AG09309 (cell line): ENCODE measurements at places on chromosomes 12 and 14.

- no peak for DNase-seq
Measured at GRCh38 chr14:71399057-71399487, 491.8 kb downstream of the PCNX1 start.

GRCh38 chr14:50839048-50839447 lies 8.1 kb upstream of the NIN start:
- no peak for DNase-seq

DNA sequence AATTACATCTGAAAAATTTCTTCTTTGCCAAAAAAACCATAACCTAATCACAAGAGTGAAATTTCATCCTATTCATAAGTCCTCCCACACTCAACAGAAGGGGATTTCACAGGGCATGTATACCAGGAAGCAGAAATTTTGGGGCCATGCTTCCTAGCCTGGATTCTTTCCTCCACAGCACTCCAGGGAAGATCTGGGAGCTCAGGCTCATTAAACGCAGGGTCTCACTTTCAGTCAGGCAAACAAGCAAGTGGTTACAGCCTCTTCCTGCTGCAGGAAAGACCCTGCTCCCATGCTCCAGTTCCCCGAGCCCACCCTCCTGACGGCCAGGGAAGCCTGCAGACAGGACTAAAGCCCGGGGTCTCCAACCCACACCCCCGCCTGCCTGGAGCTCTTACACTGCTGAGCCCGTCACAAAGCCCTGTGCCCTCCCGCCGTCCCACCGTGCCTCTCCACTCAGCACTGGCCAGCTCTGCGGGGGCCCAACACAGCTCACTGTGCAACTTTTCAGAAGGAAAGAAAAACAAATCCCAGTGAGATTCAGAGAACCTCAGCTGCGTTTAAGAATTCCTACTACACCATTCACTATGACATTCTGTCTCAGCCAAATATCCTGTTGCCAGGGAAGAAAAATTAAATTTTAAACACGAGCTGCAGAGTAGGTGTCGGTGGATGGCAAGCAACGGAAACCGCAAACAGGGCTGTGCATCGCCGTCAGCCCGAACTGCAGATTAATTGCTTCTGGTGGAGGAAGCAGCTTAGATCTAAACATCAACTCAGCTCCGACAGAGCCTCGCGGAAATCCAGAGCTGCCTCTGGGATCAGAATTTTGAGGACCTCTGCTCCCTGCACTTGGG lies 106.7 kb upstream of the SFSWAP start:
- no peak for DNase-seq

- no peak for DNase-seq
Measured at GRCh38 chr12:94841177-94841576, 162.3 kb downstream of the NDUFA12 start.

DNA sequence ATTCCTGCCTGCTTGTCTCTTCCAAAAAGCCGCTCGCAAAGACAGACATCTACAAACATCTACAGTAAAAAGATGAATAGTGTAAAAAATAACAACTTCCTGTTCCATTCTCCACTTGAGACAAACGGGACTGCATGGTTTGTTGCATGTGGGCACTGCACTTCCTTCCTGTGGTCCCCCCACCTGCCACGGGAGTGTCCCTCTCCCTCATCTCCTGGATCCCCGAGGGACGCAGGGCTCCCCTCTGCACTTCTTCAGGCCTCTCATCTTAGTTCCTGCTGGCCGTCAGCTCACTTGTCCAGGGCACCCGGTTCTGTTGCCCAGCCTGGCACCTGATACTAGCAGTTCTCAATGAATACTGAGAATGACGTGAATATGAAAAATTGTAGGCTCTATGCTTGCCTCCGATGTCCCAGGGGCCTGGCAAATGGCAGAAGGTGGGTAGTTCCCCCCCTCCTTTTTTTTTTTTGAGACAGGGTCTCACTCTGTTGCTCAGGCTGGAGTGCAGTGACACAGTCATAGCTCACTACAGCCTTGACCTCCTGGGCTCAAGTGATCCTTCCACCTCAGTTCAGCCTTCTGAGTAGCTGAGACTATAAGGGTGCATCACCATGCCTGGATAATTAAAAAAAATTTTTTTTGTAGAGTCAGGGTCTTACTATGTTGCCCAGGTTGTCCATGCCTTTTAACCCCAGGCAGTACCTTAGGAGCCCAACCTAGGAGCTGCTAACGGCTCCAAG lies 3.5 kb upstream of the KLC1 start:
- DNase-seq = no peak

DNA sequence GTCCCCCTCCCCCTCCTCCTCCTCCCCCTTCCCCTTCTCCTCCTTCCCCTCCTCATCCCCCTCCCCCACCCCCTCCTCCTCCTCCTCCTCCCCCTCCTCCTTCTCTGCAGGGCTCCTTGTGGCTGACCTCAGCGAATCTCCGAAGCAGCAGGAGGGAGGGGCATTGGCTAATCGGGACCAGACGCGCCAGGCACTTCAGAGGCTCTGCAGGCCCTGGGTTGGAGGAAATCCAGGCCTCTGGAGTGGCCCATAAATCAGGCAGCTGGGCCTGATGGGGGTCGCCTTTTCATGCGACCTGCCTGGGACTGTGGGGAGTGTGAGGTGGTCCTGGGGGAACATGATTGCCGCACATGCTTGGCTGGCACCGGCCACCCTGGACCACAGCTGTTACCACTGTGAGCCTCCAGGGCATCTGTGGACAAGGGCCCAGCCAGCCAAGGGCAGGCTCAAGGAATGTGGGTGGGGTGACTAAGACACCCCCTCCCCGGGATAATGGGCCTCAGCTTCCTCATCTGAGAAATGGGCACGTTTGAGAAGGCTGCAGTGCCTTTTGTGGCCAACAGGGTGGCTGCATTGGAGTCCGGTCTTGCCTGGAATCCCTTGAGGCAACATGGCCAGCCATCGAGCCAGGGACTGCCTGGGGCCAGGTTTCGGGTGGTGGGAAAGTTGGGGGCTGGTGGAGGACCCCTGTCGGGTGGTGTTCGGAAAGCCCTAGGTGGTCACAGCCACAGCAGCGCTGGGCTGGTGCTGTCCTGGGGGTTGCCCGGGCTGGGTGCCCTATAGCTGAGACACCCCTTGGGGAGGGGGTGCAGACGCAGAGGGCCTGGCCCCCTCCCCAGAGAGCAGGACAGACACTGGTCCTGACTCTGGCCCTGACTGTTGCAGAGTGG lies 12.0 kb downstream of the KIF26A start:
- DNase-seq = no peak

- no peak for DNase-seq
Measured at GRCh38 chr12:21502164-21502496, 541 bp downstream of the GOLT1B start.

DNA sequence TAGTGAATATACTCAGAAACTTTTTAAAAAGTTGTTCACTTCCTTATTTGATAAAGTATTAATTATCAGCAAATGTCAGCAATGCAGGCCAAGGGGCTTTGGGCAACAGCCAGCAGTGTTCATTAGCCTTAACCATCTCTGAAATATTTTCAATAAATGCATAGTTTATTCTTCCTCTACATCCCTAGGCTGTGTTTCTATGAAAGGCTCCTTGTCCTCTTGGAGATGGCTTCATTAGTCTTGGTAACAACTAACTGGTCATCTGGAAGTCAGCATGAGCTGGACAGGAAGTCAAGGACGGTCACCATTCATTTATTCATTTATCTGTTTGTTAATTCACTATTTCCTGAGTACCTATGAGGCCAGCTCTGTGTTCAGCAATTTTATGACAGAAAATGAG lies 124.0 kb upstream of the TMEM132D start:
- DNase-seq = no peak

DNA sequence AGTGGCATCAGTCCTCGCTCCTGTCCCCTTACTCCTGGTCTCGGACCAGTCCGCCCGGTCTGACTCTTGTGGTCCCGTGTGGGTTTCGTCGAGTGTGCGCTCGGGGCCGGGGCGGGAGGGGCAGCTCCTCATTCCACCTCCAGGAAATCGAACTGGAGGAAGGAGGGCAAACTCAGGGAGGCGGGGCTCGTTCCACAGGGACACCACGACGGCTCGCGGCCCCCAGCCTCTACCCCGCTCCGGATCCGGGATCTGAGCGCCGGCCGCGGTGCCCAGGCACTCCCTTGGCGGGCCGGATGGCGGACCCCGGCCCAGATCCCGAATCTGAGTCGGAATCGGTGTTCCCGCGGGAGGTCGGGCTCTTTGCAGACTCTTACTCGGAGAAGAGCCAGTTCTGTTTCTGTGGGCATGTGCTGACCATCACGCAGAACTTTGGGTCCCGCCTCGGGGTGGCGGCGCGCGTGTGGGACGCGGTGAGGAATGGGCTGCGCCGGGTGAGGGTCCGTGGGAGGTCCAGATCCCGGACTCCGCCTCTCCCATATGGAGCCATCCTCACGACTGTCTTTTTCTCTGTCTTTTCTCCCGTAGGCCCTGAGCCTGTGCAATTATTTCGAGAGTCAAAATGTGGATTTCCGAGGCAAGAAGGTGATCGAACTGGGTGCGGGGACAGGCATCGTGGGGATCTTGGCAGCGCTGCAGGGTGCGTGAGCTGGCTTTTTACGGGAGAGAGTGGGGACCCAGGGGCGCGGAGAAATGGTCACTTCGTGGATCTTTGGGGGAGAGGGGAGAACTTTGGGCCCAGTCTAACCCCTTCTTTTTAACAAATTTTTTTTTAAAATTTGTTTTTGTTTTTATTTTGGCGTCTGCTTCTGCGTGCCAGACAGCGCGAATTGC lies at the start of gene EEF1AKMT3:
Gene EEF1AKMT3 (plus strand): TSS at position 186 of the 894 bp plus-strand sequence. CDS start 111 bp downstream, at position 297.
- DNase-seq = no peak

GRCh38 chr12:76614364-76614763 lies 54.8 kb upstream of the OSBPL8 start:
- no peak for DNase-seq

GRCh38 chr12:102406033-102406584 lies 74.3 kb downstream of the IGF1 start:
- DNase-seq = no peak

DNA sequence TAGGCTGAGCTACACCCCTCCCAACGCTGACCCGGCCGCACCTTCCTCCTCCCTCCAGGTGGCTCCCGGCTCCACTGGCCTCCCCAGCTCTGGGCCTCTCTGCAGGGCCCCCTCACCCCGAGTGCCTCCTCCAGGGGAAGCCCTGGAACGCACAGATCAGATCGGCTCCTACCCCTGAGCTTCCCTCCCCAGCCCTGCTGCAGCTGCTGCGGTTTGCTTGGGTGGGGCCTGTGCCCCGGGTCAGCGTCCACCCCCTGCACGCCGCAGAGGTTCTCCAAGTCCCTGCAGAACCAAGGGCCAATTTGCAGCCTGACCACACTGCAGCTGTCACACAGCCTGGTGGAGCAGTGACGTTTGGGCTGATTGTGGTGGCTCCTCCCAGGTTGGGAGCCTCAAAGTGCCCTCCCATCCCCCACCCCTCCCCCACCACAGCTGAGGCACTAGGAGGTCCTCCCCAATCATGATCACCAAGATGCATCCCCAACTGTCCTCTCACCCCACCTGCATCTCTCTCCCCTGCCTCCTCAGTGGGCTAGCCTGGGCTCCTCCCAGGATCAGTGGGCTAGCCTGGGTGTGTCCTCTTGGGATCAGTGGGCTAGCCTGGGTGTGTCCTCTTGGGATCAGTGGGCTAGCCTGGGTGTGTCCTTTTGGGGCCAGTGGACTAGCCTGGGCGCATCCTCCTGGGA lies 12.8 kb upstream of the FBRSL1 start:
- no peak for DNase-seq

- DNase-seq = no peak
Measured at GRCh38 chr12:118354903-118355302, 17.8 kb downstream of the TAOK3 start.

- no peak for DNase-seq
Measured at GRCh38 chr12:72369423-72369959, 97.3 kb downstream of the TRHDE start.

DNA sequence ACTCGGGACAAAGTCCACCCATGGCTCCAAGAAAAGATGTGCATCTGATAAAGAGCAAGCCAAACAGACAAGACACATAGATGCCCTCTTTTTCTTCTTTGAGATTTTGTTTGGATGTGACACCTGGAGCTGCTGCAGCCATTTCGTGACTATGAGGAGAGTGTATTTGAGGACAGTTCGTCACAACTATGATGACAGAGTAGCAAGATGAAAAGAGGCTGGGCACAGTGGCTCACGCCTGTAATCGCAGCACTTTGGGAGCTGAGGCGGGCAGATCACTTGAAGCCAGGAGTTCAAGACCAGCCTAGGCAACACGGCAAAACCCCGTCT lies 21.5 kb downstream of the LGMN start:
- no peak for DNase-seq

GRCh38 chr12:111314953-111315539 lies 53.8 kb downstream of the PHETA1 start:
- DNase-seq = no peak

DNA sequence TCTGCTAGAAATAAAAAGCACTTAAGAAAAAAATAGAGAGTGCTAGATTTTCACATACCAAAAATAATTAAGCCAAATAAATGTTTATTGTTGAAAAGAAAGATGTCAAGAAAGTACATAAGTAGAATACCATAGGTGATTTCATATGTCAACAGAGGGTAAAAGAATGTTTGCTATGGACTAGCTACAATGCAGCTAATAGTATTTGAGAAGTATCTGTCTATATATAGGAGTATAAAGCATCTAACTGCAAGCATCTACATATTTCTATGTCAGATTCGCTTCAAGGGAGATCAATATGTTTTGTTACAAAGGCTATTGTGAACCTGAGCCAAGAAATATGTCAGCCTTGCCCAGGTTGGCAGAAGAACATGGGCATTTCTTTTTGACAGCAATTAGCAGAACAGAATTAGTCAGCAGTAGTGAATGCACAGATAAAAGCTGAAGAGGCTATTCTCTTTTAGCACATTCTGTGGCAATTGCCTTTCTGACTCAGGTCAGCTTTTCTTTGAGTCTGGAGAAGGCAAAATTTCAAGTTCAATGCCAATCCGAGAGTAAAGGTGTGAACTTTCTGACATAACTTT lies 140.1 kb downstream of the ALG10B start:
- DNase-seq = no peak

DNA sequence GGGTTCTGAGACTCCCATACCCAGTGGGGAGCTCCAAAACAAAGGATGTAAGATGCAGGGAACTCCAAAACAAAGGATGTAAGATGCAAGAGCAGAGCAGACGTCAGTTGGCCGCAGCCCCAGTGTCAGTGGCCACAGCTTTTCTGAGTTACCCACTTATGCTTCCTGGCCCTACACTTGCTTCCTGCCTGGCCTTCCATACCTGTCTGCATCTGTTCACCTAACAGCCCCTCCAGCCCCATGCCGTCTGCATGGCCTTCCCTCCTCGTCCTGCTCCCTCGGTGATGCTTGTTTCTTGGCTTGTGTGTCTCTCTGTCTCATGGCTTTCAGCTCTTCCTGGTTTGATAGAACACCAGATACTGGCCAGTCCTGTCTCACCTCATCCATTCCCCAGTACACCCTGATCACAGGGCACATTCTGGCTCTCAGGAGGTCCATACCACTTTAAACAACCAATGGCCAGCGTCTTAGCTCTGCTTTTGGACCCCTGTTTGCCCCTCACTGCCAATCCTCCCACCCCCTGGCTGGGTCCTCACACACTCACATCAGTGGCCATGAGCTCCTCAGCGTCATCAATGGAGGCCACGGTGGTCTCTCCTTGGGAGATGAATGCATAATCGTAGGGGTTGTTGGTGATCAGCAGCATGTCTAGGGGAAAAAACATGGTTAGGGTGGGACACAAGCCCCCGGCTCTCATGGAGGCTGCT lies 5.3 kb downstream of the MYH7 start:
- no peak for DNase-seq
